GM23338 (cell line): ENCODE measurements at places on chromosomes 4 and X. TPM values are rescaled to one million over a fixed set of nuclear protein-coding genes. Genes with fewer than 3 reads are reported as not detected.

DNA sequence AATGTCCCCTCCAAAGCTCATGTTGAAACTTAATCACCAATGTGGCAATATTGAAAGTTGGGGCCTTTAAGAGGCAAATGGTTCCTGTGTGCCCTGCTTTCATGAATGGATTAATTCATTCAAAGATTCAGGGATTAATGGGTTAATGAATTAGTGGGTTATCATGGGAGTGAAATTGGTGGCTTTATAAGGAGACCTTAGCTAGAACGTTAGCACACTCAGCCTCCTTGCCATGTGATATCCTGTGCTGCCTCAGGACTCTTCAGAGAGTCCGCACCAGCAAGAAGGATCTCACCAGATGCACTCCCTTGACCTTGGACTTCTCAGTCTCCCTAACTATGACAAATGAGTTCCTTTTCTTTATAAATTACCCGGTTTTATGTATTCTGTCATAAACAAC is 2.6 kb upstream of the WDR19 start:
- no peak for DNase-seq
- no peak overlapping the region for H3K4me3 ChIP-seq
- no peaks in the 10 kb centered on the region for H3K27me3 ChIP-seq
- peaks cover 6% of the 10 kb centered on the region; the same call in 1 of the 2 replicates for H3K4me1 ChIP-seq
- H3K36me3 ChIP-seq: no peaks in the 10 kb centered on the region

Gene LPAR4
- 14.2 and 14.9 TPM in 2 replicates for total RNA-seq

DNA sequence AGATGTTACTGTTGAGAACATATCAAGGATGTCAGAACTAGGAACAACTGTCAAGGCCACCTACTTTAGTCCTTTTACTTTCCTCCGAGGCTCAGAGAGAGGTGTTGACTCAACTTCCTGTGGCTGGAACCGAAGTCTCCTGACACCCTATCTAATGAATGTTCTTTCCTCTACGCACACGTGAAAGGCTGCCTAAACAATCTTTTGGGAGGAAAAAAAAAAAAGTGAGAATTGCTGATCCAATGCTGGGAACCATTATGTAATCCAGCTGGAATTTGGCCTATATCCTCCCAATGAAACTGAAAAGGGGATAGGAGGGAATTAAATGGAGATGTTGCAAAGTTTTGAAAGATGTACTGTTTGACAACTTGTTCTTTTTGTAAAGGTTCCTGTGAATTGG is 8.3 kb upstream of the MAP7D3 start:
- H3K4me3 ChIP-seq: no peak overlapping the region
- no peaks in the 10 kb centered on the region for H3K36me3 ChIP-seq
- no peaks in the 10 kb centered on the region for H3K4me1 ChIP-seq
- no peak for DNase-seq
- H3K27me3 ChIP-seq: no peaks in the 10 kb centered on the region
- no peak overlapping the region for H3K27ac ChIP-seq

DNA sequence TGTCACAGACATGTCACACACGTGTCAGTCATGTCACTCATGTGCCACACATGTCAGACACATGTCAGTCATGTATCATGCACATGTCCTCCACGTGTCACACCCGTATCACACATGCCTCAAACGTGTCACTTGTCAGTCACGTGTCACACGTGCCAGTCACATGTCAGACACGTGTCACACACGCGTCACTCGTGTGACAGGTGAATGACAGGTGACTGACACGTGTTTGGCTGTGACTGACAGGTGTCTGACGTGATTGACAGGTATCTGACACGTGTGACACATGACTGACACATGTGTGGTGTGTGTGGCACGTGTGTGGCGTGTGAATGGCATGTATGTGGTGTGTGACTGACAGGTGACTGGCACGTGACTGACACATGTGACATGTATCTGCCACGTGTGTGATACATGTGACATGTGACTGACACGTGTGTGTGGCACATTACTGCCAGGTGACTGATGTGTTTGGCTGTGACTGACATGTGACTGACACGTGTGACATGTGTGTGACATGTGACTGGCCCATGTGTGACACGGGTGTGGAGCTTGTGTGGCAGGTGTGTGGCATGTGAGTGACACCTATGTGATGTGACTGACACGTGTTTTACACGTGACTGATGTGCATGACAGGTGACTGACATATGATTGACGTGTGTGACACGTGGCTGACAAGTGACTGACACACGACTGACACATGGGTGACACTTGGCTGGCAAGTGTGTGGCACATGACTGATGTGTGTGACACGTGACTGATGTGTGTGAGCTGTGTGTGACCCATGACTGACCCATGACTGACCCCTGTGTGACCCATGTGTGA is 90.7 kb upstream of the GPC3 start:
- no peaks in the 10 kb centered on the region for H3K4me1 ChIP-seq
- H3K27ac ChIP-seq: no peak overlapping the region
- no peak overlapping the region for H3K4me3 ChIP-seq
- no peaks in the 10 kb centered on the region for H3K27me3 ChIP-seq
- no peak for DNase-seq

DNA sequence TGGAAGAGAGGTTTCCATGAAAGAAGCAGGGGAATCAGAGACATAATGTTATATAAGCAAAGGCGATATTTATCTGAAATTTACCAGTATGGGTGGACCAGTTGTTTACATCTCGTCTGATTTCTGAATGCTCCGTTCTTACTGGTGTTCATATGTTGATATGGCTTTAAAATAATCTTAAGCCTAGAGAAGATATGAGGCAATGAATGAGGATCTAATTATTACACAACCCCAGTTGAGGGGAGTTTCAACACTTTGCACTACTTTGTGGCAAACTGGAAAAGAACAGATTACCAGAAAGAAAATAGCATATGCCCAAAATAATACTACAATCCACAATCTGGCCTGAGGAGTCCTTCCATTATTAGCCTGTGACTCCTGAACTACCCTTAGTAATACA is 263.3 kb upstream of the MAGEB2 start:
- H3K4me1 ChIP-seq: no peaks in the 10 kb centered on the region
- DNase-seq: no peak
- H3K27me3 ChIP-seq: no peaks in the 10 kb centered on the region

Gene FLNA
- total RNA-seq: 1,228 and 1,445 TPM in 2 replicates

Gene GABRG1
- total RNA-seq: 0.58 and 1.6 TPM in 2 replicates

DNA sequence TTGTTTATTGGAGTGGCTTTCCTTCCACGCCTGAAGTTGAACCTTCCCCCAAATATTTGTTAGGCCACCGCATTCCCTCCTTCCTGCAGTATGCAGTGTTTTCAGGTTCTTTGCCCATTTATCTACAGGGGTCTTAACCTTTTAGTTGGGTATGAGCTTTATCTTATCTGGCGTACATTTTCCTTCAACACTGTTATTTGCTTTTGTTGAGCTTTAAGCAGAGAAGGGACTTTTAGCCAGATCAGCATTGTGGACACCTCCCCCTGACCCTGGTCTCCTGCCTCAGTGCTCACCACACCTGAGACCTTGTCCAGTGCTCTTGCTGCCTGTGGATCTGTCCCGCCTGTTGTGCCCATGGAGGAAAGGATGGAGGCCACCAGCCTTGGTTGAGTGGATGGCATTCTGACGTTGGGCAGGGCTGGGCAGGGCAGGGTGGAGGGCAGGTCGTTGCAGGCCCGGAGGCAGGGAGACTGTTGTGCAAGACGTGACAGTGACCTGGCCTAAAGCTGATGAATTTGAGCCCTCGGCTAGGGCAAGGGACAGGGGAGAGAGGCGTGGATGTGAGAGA is 998 bp upstream of the DUSP9 start:
- H3K27me3 ChIP-seq: peaks cover 79% of the 10 kb centered on the region
- no peaks in the 10 kb centered on the region; the same call in 1 of the 2 replicates for H3K4me1 ChIP-seq
- DNase-seq: no peak

- DNase-seq: no peak
- H3K4me3 ChIP-seq: no peak overlapping the region
- H3K36me3 ChIP-seq: peaks cover 3% of the 10 kb centered on the region; the same call in 1 of the 2 replicates
- peaks cover 16% of the 10 kb centered on the region for H3K4me1 ChIP-seq
- no peak overlapping the region for H3K27ac ChIP-seq
- H3K27me3 ChIP-seq: no peaks in the 10 kb centered on the region
Measured at GRCh38 chr4:169115144-169115896, 105.3 kb upstream of the CBR4 start.

Gene CYLC1
- total RNA-seq: not detected in 2 replicates

DNA sequence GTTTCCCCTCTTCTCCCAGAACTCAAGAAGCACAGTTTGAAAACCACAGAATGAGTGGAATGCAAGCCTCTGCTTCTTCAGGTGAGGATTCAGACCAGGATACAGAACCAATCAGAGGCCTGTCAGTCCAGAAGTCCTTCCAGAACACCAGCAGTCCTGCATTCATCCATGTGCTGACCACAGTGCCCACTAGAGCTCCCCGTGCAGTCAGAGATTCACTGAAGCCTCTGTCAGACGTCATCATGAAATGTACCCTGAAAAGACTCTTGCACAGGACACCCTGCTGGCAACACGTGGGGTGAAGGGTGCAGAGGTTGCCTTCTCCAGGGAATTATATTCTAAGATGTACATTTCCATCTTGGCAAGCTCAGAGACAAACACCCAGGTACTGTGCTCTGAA is 75.9 kb upstream of the LSM6 start:
- no peaks in the 10 kb centered on the region for H3K36me3 ChIP-seq
- H3K27me3 ChIP-seq: no peaks in the 10 kb centered on the region
- H3K4me3 ChIP-seq: no peak overlapping the region
- no peak for DNase-seq

- no peak overlapping the region for H3K4me3 ChIP-seq
- DNase-seq: no peak
- no peak overlapping the region for H3K27ac ChIP-seq
- no peaks in the 10 kb centered on the region for H3K27me3 ChIP-seq
Measured at GRCh38 chr4:1312821-1313640, 23.3 kb downstream of the MAEA start.

- no peaks in the 10 kb centered on the region for H3K27me3 ChIP-seq
- H3K4me3 ChIP-seq: no peak overlapping the region
- DNase-seq: no peak
- no peaks in the 10 kb centered on the region for H3K36me3 ChIP-seq
Measured at GRCh38 chr4:56181140-56181953, 205.9 kb downstream of the AASDH start.

Gene NUDT11
- 39.2 and 52.7 TPM in 2 replicates for total RNA-seq

Gene TRIM60
- not detected in 2 replicates for total RNA-seq

Gene DOCK11
- 12.3 and 14.6 TPM in 2 replicates for total RNA-seq

DNA sequence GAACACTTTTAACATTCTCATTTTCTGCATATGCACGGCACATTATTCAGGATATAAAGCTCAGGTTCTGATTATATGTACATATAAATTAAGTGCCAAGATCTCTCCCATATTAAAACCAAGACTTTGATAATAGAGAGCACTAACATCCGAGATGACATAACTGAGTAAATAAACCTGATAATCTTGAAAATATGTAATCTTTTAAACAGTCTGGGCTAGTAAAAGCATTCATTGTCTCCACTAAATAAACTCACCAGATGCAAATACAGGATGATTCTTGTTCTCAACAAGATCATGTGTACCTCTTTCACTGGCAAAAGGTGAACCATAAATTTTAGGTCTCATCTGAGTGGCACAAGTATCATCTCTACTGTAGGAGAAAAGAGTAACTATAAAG is 942.2 kb downstream of the TRAM1L1 start:
- no peaks in the 10 kb centered on the region for H3K4me1 ChIP-seq
- H3K27me3 ChIP-seq: no peaks in the 10 kb centered on the region

Gene BST1
- 1.4 and 1.8 TPM in 2 replicates for total RNA-seq

DNA sequence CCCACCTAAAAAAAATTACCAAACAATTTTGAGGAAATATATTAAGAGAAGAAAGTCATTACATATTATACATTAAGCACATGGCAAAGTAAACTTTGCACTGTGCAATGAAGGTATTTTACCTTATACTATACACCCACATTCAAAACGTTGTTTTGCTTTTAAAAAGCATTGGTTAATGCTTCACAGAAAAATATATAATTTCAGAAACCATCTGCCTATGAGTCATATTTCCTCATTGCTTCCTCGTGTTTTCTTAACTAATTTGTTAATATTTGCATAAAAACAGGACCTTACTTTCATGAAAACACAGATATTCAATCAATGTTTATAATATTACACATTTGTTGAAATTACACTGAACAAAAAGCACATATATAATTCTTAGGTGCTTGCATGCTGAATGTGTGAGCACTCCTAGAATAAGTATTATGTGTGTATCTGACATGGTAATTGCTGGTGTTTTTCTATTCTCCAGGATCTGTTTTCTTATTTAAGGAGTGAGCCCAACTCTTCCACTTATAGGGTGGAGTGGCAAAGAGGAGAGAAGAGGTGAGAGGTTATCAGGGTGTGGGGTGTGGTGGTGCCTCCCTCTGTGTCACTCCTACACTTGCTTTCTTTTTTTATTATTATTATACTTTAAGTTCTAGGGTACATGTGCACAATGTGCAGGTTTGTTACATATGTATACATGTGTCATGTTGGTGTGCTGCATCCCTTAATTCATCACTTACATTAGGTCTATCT is 95.1 kb upstream of the IQCM start:
- H3K36me3 ChIP-seq: no peaks in the 10 kb centered on the region
- no peak overlapping the region for H3K27ac ChIP-seq
- H3K4me1 ChIP-seq: no peaks in the 10 kb centered on the region
- no peak for DNase-seq
- H3K4me3 ChIP-seq: no peak overlapping the region

DNA sequence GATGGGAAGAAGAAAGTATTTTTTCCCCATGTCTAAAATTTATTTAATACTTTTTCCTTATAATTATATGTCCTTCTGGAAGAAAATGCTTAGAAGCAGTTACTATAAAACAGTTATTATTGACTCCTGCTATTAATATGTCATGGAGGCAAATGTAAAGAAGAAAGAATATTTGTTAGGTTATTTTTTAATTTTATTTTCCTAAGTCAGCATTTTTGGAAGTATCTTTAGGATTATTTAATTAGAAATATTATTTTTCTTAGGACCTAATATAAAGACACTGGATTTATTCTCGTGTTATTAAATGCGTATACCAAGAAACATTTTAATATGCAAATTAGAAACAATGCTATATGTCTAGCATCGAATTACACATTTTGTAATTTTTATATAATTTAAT is 687.7 kb downstream of the TRAM1L1 start:
- H3K27ac ChIP-seq: no peak overlapping the region
- H3K27me3 ChIP-seq: no peaks in the 10 kb centered on the region
- no peak overlapping the region for H3K4me3 ChIP-seq
- no peak for DNase-seq
- no peaks in the 10 kb centered on the region for H3K36me3 ChIP-seq

GRCh38 chr4:164096766-164097518 is 602.5 kb downstream of the TMA16 start:
- DNase-seq: no peak
- peaks cover 15% of the 10 kb centered on the region; the same call in 1 of the 2 replicates for H3K4me1 ChIP-seq
- no peaks in the 10 kb centered on the region for H3K27me3 ChIP-seq
- H3K4me3 ChIP-seq: no peak overlapping the region

DNA sequence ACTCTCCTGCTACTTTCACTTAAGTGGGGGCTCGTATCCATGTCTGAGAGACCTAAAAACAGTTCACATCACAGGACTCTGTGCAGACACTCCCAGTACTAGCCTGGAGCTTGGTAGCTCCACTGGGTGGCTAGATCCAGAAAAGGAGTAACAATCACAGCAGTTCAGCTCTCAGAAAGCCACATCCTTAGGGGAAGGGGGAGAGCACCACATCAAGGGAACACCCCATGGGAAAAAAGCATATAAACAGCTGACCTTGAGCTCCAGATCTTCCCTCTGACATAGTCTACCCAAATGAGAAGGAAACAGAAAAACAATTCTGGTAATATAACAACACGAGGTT is 175.8 kb downstream of the FAM13A start:
- no peak overlapping the region for H3K27ac ChIP-seq
- no peak overlapping the region for H3K4me3 ChIP-seq
- no peaks in the 10 kb centered on the region for H3K36me3 ChIP-seq
- no peaks in the 10 kb centered on the region for H3K27me3 ChIP-seq
